ENCODE measurements at places on chromosomes 6 and 20.

- no peak for DNase-seq
These were observed 27.4 kb downstream of the SLX4IP start for GRCh38 chr20:10462516-10462915.

DNA sequence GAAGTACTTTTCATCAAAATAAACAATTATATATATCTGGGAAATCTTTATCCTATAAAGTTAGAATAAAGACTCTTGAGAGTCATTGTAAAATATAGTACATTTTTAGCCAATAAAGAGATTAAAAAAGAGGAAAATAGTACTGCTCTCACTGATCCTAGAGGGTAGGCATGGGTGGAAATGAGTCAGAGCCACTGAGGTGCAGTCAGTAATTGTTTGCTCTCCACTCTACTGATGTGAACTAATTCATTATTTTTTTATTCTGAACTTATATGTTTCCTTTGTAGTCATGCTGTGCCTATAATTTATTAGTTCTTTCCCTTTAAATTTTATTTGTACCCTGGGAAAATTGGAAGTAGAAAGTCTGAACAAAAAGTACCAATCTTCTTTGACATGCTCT lies 1359.4 kb upstream of the GJE1 start:
- no peak for DNase-seq

DNA sequence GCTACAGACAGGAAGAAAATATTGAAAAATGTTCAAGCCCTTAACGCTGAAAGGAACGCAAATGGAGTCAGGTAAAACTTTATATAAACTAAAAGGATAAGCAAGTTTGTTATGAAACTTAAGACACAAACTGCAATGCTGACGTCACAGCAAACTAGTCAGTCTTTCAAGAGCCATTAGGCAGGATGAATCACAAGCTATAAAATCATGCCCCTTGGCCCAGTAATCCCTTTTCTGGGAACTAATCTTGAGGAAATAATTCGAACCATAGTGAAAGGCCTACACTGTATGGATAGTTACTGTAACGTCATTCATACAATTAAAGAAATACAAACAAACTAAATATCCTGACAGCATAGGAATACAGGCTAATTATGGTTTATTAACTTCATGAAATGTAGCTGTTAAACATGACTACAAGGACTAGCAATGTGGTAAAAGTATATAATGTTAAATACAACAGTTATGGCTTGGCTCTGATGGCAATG lies 42.7 kb upstream of the HINT3 start:
- DNase-seq = peak; percentile 94

- no peak for DNase-seq
These were observed 53.4 kb upstream of the TBXT start for GRCh38 chr6:166221040-166221439.

GRCh38 chr6:82408952-82409431 lies 45.4 kb downstream of the TPBG start:
- DNase-seq = no peak

- no peak for DNase-seq
These were observed 134.0 kb upstream of the DTNBP1 start for GRCh38 chr6:15796844-15797243.

DNA sequence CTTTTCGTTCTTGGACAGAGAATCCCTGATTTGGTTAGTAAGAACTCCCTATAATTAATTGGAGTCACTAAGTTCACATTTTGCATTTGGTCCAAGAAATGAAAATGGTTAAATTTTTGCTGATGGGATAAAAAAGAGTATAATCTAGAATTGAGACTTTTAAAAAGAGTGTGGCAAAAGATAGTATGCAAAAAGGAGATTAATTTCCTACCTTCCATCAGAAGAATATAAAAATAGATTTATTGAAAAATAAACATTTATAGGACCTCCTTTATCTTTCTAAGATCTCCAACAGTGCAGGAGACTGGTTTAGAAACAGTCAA lies 105.5 kb upstream of the EEF1E1 start:
- no peak for DNase-seq

DNA sequence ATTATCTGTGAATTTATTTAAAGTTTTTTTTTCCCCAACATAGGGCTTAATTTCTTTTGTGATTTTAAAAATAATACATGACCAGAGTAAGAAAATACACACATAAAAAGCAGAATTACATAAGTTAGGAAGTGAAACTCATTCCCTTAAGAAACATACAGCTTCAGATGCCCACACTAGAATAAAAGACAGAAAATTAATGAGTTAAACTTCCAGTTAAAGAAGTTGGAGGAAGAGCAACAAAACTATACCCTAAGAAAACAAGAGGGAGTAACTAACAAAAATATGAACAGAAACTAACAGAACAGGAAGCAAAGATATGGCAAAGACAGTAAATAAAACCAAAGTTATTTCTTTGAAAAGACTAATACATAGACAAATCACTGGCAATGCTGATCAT lies 107.6 kb upstream of the CEP85L start:
- no peak for DNase-seq

DNA sequence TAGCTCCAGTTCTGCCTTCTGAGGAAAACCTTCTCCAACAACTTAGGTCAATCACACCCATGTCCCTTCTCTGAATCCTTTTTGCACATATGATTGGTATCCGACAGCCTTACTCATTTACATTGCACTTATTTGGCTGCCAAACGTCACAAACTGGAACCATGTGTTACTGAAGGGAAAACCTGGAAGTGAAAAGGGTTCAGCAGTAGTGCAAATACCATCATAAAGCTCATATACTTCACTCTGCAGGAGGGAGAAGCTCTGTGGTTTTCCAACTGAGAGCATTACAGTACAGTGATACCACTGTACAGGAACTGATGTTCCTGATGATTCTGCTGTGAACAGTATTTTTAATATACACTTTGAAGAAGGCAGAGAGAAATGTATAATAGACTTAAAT lies 87.8 kb downstream of the SLC16A10 start:
- no peak for DNase-seq

GRCh38 chr6:130931683-130932082 lies 104.5 kb downstream of the SMLR1 start:
- DNase-seq = no peak

GRCh38 chr20:21559305-21559704 lies 45.4 kb upstream of the NKX2-2 start:
- DNase-seq = no peak

DNA sequence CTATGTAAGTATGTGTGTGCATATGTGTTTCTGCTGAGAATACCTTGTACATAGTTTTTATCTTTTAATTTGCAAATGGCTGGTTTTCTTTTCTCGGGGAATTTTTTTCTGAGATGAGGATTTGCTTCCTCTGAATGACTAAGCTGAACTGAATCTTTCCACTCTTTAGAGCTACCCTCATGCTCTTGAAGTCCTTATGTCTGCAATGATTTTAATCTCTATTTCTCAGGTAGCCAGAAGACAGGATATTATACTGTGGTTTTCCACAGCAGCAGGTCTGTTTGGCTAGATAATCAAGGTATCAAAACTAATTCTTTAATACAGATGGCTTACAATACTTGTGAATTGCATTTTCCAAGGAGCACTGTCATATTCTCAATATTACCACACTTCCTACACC lies 114.7 kb downstream of the PLCB1 start:
- no peak for DNase-seq

- no peak for DNase-seq
These were observed 641 bp downstream of the TEAD3 start for GRCh38 chr6:35496036-35496840.

- no peak for DNase-seq
These were observed 1.3 kb downstream of the NKAIN2 start for GRCh38 chr6:123804787-123805540.

- DNase-seq = no peak
These were observed 4.7 kb upstream of the ZDHHC14 start for GRCh38 chr6:157376241-157376640.

- DNase-seq = no peak
These were observed 74.2 kb upstream of the NRN1 start for GRCh38 chr6:6080975-6081374.

GRCh38 chr6:142913036-142913510 lies 31.9 kb downstream of the HIVEP2 start:
- no peak for DNase-seq

- DNase-seq = peak; percentile 59
These were observed 24.6 kb downstream of the DSTN start for GRCh38 chr20:17594443-17594842.

- no peak for DNase-seq
These were observed 15.0 kb downstream of the ALDH8A1 start for GRCh38 chr6:134934793-134935485.

DNA sequence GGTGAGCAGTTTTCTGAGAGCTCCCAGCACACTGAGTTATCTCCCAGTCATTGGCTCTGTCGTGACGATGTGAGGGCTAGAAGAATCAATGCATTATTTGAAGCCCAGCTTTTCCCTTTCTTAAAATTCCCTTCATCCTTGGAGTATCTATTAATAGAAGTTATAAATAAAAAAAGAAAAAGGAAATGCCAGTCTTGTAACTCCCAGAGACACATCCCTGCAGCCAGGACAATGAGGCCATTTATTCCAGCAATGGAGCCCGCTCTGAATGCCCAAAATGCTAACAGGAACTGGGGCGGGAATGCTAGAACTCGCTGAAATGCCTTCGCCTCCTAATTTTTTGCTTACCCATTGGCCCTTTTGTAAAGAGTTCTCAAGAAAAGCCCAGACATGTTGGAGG lies 305.8 kb downstream of the TFAP2C start:
- DNase-seq = no peak

GRCh38 chr6:56555438-56555872 lies 87.2 kb downstream of the DST start:
- DNase-seq = no peak

GRCh38 chr6:150800674-150801314 lies 64.7 kb upstream of the MTHFD1L start:
- peak; percentile 4 for DNase-seq

- DNase-seq = no peak
These were observed 44.3 kb downstream of the TPD52L1 start for GRCh38 chr6:125197795-125198269.

DNA sequence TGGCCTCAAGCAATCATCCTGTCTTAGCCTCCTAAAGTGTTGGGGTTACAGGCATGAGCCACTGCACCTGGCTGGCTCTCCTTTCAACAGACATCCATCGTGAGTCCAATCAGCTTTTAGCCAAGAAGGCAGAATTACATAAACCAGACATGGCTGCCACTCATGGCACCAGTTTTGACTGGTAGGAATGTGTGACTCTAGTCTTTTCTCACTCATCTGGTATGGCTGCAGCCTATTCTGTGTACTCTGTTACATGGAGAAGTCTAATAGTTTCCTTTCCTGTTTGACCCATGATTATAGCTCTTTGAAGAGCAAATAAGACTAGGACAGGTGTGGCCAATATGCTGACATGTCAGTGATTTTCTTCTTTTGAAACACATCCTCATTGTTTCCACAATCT lies 27.0 kb upstream of the RNF144B start:
- no peak for DNase-seq

- DNase-seq = peak; percentile 68
These were observed 114.5 kb downstream of the SLC22A3 start for GRCh38 chr6:160462551-160463109.

DNA sequence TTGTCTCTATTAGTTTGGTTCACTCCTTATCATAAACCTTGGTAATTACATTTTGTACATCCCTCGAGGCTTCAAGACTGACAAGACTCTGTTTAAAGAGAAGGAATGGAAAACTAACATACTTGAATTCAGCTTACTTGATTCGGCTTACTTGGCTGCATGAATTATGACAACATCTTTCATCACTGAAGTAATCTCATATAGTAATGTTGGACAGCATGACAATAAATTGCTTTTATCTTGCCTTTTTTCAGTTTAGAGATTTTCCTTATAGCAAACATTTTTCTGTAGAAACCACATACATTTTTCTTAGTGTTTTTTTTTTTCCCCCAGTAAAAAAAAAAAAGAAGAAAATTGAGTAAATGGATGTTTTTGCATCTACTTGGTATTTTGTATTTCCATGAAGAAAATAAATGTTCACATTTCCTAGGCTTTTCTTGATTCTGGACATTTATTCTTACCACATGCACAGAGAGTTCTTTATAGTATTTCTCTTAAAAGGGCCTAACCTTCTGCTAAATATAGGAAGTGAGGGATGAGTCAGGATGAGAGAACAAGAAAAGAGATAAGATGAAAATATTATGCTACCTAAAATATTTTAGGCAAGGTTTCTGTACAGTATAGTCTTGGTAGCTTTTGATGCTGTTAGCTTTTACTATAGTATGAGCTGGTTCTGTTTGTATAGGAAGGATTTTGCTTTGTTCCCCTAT lies 101.0 kb upstream of the HDGFL1 start:
- no peak for DNase-seq

DNA sequence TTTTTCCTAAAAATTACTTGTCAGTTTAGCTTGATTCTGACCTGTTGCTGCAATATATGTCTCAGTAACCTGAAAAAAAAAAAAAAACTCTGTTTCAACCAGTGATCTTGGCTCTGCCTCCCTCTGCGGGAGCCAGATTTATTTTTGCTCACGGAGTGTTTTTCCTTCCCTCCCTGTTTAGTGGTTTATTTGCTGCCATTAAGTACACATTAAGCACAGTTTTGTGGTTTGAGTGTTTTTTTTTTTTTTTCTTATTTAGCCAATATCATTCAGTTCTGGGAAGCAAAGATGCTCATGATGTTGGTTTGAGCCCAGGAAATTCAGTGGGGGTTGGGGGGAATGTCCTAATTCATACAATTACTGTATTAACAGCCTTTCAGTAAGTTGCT lies 110.1 kb upstream of the GPR6 start:
- no peak for DNase-seq

GRCh38 chr20:38833154-38833856 lies 27.8 kb downstream of the PPP1R16B start:
- DNase-seq = no peak

DNA sequence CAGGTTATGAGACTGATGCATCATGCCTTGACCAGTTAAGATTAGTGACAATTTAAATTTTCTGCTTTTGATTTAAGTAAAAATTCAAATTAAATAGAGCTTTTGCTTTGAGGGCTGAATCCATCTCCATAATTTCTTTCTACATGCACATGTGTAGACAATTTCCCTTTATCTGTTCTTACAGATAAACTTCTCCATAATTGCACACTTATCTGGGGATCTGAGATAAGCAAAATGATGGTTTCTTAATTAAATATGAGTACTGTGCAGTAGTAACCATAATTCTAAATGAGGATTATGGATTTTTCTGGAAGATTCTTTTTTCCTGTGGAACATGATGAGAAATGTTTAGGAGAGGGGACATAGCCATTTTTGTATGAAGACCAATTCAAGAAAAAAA lies 44.7 kb downstream of the ZFAND3 start:
- DNase-seq = no peak

GRCh38 chr6:37794825-37795224 lies 24.7 kb upstream of the ZFAND3 start:
- DNase-seq = no peak

DNA sequence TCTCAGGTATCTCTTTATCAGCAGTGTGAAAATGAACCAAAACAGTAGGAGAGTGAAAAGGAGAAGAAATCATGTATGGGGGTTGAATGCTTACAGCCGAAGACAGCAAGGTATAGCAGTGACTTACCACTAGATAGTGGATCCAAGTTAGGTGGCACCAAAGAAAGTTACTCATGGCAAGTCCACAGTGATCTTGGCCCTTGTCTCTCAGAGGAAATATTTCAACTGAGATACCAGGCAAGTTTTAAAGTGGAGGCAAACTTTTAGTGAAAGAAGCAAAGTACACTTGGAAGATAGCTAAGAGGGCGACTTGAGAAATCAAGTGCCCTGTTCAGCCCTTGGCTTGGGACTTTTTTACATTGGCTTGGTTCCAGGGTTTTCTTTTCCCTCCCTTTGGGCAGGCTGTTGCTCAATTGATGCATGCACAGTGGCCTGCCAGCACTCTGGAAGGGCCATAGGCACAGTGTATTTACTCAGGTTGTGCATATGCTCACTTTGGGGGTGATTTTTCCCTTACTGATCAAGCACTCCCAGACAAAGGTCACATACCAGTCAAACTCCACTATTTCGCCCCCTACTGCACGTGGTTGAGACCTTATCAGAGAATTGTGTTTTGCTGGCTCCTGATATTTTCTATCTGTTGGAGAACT lies 329.5 kb upstream of the KHDRBS2 start:
- DNase-seq = no peak

Measured in AG04450 (cell line).